ENCODE measurements at places on chromosomes 3 and 15. TPM values are rescaled to one million over a fixed set of nuclear protein-coding genes. Genes with fewer than 3 reads are reported as not detected.

RPUSD2 gene
- total RNA-seq: 13.2 TPM

GOLGA6A gene
- total RNA-seq: 0.89 TPM

ISL2 gene
- 0.36 TPM for total RNA-seq

WDR93 gene
- total RNA-seq: 1.3 TPM

NPAP1 gene
- total RNA-seq: 0.65 TPM

SLC12A1 gene
- not detected for total RNA-seq

CDC25A gene
- 24.5 TPM for total RNA-seq

BCL2A1 gene
- total RNA-seq: not detected

ZNF385D gene
- total RNA-seq: 0.47 TPM

CXCR6 gene
- not detected for total RNA-seq

CFAP20DC gene
- 10.4 TPM for total RNA-seq

CP gene
- 1.0 TPM for total RNA-seq

COL6A6 gene
- 0.12 TPM for total RNA-seq

FBXW12 gene
- 0.20 TPM for total RNA-seq

USP13 gene
- total RNA-seq: 10.7 TPM

DNA sequence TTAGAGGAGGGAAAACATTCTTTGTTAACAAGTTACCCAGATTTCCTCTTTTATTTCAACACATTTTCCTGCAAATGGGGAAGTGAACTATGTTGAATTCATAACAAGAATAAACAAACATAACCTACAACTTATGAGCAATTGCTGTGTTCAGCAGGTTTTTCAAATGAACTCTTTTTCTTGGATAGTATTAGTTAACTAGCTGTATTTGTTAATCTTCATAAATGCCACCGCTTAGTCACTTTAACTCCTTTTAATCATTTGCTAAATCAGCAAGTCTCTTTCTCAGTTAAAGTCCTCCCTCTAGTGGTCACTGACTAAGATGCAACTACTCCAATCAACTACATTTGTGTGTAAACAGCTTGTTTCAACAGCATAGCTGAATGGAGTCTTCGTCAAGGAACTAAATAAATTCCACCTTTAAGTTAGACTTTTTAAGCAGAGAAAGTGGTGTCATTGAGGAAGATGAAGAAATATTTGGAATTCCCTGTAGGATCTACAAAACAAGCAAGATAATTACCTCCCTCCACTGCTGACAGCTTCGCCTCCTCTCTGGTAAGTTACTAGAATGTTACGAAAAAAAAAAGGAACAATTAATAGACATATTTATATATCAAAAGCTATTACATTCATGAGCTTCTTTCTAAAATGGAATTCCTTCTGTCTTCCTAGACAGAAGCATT, 1122.0 kb downstream of the ROBO1 start:
- H3K27me3 ChIP-seq: no peaks in the 10 kb centered on the region
- no peak overlapping the region for H3K27ac ChIP-seq
- no peak for DNase-seq
- no peak overlapping the region for H3K4me3 ChIP-seq

- no peak overlapping the region for H3K27ac ChIP-seq
- no peak overlapping the region for H3K4me3 ChIP-seq
- no peak for DNase-seq
- no peaks in the 10 kb centered on the region for H3K36me3 ChIP-seq
- H3K4me1 ChIP-seq: peaks cover 56% of the 10 kb centered on the region
- no peaks in the 10 kb centered on the region for H3K27me3 ChIP-seq
Measured at GRCh38 chr3:73509816-73510215, 114.9 kb downstream of the PDZRN3 start.

- peaks cover 3% of the 10 kb centered on the region for H3K27me3 ChIP-seq
- no peak overlapping the region for H3K4me3 ChIP-seq
- DNase-seq: no peak
- H3K4me1 ChIP-seq: peaks cover 8% of the 10 kb centered on the region
- no peak overlapping the region for H3K27ac ChIP-seq
- no peaks in the 10 kb centered on the region for H3K36me3 ChIP-seq
Measured at GRCh38 chr15:71596672-71597071, 213.7 kb upstream of the NR2E3 start.

- H3K27ac ChIP-seq: no peak overlapping the region
- H3K27me3 ChIP-seq: no peaks in the 10 kb centered on the region
- H3K4me1 ChIP-seq: no peaks in the 10 kb centered on the region
- no peak overlapping the region for H3K4me3 ChIP-seq
- H3K36me3 ChIP-seq: no peaks in the 10 kb centered on the region
- no peak for DNase-seq
Measured at GRCh38 chr3:119632829-119633228, 27.6 kb downstream of the POPDC2 start.

GRCh38 chr15:80473286-80474223, 69.4 kb downstream of the ARNT2 start:
- H3K27me3 ChIP-seq: no peaks in the 10 kb centered on the region
- peaks cover 49% of the 10 kb centered on the region for H3K36me3 ChIP-seq
- no peak overlapping the region for H3K4me3 ChIP-seq
- H3K4me1 ChIP-seq: peaks cover 3% of the 10 kb centered on the region
- DNase-seq: no peak

DNA sequence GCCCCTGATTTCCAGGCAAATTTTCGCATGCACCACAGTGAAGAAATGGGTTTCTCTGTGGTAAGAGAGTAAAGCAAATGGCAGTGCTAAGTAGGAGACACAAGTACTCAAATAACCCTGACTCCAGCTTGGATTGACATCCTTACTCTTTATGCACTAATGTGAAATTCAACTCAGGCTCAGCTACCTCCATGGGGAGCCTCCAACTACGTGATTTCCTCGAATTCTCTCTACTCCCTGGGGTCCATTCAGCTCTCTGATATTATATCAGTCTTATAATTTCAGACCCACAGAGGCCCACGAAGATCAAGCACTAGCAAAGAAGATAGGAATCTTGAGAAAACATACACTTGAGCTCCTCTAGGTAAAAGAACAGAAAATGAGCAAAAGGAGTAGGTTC, 407.6 kb upstream of the CCDC54 start:
- H3K36me3 ChIP-seq: no peaks in the 10 kb centered on the region
- H3K4me3 ChIP-seq: no peak overlapping the region
- no peak overlapping the region for H3K27ac ChIP-seq
- no peaks in the 10 kb centered on the region for H3K4me1 ChIP-seq
- DNase-seq: no peak

- peaks cover 18% of the 10 kb centered on the region for H3K27me3 ChIP-seq
- no peak for DNase-seq
- H3K4me3 ChIP-seq: no peak overlapping the region
- H3K4me1 ChIP-seq: peaks cover 3% of the 10 kb centered on the region
- H3K27ac ChIP-seq: no peak overlapping the region
Measured at GRCh38 chr3:150218236-150218635, 189.9 kb upstream of the TSC22D2 start.

DNA sequence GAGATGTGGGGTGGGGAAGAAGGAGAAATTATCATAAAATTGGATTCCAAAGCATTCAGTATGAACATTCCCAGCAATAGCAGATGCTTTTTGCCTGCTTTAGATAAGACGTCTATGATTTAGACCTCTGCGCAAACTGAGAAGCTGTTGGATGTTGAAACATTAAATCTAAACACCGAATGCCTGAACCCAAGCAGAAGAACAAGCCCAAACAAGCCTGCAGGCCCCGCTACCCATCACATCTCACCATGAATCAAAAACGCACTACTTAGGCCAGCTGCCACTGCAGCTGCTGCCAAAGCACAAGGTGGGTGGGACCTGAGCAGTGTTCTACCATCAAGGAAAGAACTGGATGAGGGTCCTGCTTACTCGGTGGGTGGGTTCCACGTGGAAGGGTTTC, 24.4 kb upstream of the THBS1 start:
- H3K36me3 ChIP-seq: no peaks in the 10 kb centered on the region
- no peak for DNase-seq
- H3K4me3 ChIP-seq: no peak overlapping the region
- no peaks in the 10 kb centered on the region for H3K4me1 ChIP-seq
- H3K27me3 ChIP-seq: no peaks in the 10 kb centered on the region
- no peak overlapping the region for H3K27ac ChIP-seq

GRCh38 chr3:49673121-49673714, 933 bp upstream of the APEH start:
- H3K36me3 ChIP-seq: peaks cover 4% of the 10 kb centered on the region
- H3K4me1 ChIP-seq: peaks cover 21% of the 10 kb centered on the region
- no peak for DNase-seq
- H3K27me3 ChIP-seq: no peaks in the 10 kb centered on the region

- H3K4me3 ChIP-seq: peak overlapping the region; percentile 44
- DNase-seq: no peak
- peak overlapping the region; percentile 82 for H3K27ac ChIP-seq
- H3K27me3 ChIP-seq: peaks cover 2% of the 10 kb centered on the region
- H3K4me1 ChIP-seq: peaks cover 7% of the 10 kb centered on the region
Measured at GRCh38 chr3:52053307-52054304, 2.8 kb downstream of the DUSP7 start.

- H3K36me3 ChIP-seq: no peaks in the 10 kb centered on the region
- no peak overlapping the region for H3K27ac ChIP-seq
- peaks cover 10% of the 10 kb centered on the region for H3K27me3 ChIP-seq
- H3K4me3 ChIP-seq: no peak overlapping the region
- no peaks in the 10 kb centered on the region for H3K4me1 ChIP-seq
Measured at GRCh38 chr15:84946772-84947489, 34.7 kb upstream of the PDE8A start.

DNA sequence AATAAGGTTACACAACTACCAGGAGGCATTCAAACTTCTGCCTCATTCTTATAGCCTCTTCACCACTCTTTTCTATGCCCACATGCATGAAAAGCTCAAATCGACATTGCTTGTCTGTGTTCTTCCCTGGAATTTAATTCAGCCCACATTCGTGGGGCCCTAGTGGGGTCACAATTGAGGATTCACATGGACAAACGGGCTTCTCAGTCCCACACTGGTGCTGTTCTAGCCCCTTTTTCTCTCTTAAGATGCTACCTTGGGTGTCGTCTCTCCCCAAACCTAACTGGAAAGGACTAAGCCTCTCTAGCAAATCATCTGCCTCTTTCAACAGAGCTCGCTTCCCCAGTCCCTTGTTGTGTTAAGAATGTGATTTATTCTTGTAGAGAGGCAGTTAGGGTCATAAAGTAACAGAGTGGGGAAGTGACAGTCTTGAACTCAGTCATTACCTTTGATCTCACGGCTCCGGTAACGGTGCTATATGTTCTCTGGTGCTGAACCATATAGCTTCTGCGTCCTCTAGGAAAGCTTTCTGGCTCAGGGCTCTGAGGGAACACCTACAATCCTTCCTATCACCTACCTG, 4.9 kb downstream of the LPP start:
- H3K4me3 ChIP-seq: no peak overlapping the region
- H3K4me1 ChIP-seq: peaks cover 44% of the 10 kb centered on the region
- no peaks in the 10 kb centered on the region for H3K27me3 ChIP-seq
- DNase-seq: no peak
- H3K27ac ChIP-seq: no peak overlapping the region

DNA sequence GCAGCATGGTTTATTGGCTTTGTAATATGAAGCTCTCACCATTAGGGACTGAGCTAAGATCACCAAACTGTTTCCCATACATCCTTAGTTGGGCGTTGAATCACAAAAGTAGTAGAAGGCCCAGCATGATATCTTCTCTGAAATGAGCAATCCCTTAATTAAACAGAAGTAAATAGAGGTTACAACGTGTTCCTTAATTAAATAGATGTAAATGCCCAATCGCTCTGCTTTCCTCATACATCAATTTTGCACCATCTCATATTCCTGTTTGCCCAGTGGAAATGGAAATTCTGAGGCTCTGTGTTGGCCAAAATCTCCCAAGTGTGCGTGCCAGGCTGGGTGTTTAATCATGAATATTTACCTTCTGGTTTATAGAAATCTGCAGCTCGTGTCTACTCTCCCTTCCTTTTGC, 107.4 kb upstream of the FOXB1 start:
- no peak for DNase-seq
- no peak overlapping the region for H3K4me3 ChIP-seq

GRCh38 chr3:6516143-6516542, 344.8 kb upstream of the GRM7 start:
- no peaks in the 10 kb centered on the region for H3K36me3 ChIP-seq
- no peak overlapping the region for H3K27ac ChIP-seq
- no peaks in the 10 kb centered on the region for H3K4me1 ChIP-seq
- DNase-seq: no peak

- no peaks in the 10 kb centered on the region for H3K36me3 ChIP-seq
- no peak for DNase-seq
- H3K4me3 ChIP-seq: no peak overlapping the region
- H3K27me3 ChIP-seq: peaks cover 14% of the 10 kb centered on the region
Measured at GRCh38 chr15:47431501-47431900, 285.8 kb upstream of the SEMA6D start.
